ENCODE measurements at places on chromosomes 4 and X. TPM values are rescaled to one million over a fixed set of nuclear protein-coding genes. Genes with fewer than 3 reads are reported as not detected.

Gene CLIC2
- 7.2 TPM for polyA plus RNA-seq

Gene RHOXF1
- polyA plus RNA-seq = not detected

Gene VEGFC
- 0.56 TPM for polyA plus RNA-seq

Gene PDS5A
- polyA plus RNA-seq = 14.7 TPM

Data from stomach (tissue), 19 donors.